Motor neuron (in vitro differentiated cells): ENCODE measurements at places on chromosomes 7 and 10. TPM values are rescaled to one million over a fixed set of nuclear protein-coding genes. Genes with fewer than 3 reads are reported as not detected.

DNA sequence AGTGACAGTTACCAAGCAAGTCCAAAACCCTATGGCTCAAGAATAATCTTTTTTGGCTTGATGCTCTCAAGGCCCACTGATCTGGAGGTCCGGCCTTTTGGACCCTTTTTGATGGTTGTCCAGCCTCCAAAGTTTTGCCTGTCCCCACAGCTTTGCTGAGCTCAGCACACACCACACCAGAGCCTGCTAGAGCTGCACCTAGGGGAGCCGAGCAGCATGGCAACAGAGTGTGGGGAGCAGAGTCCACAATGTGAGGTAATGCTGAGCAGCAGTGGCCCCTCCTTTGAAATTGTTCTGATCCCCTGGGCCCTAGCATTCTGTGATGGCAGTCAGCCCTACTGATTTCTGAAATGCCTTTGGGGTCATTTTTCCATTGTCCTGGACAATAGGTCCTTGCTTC, 9.3 kb downstream of the GIMAP7 start:
- ATAC-seq: no peak

- no peak for ATAC-seq
Measured at GRCh38 chr7:85343484-85343883, 156.6 kb upstream of the SEMA3D start.

DNA sequence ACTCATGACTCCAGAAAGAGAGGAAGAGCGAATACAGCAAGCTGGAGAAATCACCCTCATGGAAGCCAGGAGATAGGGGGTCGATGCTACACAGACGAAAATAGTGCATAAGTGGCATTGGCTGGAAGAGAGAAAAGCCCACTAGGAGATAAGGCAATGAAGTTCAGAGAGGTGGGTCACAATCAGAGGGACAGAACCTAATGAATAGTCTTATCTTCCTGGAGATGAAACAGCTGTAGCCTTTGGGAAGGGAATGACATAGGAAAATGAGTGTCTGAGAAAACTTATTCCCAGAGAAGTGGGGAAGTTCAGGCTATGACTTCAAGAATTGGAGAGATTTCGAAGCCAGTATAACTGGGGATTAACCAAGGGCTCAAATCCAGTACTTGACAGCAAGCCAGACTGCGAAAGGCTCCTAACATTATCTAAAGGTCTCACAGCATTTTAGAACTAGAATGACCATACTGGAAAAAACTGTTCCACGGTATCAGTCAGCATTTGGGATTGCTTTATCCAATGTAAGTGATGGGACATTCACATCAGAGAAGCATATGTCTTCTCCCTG, 211.1 kb downstream of the ZNF365 start:
- no peak for ATAC-seq

DNA sequence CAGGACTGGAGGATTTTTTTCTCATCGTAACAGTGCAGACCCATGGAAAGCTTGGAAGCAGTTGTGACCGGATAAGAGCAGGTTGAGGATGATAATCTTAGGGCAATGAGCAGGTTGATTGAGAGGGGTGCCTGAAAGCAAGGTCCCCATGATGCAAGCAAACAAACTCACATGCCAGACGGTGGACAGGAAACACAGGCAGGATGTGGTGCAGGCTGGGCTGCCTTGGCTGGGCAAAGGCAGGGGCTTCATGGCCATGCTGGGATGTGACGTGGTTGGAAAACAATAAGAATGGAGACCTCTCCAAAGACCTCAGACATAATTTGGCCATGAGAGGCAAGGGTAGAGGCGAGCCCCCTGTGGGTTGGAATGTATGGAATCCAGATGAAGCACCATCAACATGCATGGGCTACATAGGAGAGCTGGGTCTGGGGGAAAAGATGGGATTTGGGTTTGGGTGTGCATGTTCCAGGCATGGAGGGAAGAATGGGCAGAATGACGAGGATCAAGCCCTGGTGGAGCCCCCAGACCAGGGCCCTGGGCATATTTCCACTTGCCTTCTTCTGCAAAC, 58.3 kb downstream of the IKZF1 start:
- ATAC-seq: no peak

GRCh38 chr10:122561212-122561611, 658 bp downstream of the DMBT1 start:
- ATAC-seq: no peak

DNA sequence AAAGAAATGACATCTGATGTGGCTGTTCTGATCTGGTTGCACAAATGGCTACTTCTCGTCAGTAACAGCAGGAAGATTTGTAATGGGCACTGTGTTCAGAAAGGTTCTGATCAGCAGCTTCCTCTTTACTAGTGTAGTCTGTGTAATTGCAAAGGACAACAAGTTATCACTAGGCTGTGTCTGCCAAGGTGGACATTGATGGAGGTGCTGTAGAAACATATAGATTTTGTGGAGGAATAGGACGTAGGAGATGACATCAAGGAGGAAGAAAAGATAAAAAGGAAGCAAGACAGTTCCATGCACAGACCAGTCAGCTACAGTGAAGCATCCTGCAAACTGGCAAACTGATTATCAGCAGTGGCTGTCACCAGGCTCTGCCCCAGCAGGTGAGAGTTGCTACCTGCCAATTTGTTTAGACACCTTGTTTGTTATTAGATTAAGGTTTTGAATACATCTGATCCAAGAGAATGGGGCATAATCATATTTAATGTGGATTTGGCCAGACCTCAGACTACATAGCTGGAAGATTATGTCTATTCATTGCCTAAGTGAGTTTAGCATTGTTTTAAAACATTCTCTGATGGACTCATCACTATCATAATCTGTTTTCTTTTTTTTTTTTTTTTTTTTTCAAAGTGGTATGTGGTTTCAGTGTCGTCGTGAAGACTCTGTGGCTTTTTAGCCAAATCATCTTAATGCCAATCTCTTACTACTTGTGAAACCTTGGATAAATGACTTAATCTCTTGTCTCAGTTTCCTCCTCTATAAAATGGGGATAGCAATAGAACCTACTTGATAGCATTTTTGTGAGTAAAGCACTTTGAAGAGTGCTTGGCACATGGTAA, 417.9 kb upstream of the LRGUK start:
- ATAC-seq: no peak

DNA sequence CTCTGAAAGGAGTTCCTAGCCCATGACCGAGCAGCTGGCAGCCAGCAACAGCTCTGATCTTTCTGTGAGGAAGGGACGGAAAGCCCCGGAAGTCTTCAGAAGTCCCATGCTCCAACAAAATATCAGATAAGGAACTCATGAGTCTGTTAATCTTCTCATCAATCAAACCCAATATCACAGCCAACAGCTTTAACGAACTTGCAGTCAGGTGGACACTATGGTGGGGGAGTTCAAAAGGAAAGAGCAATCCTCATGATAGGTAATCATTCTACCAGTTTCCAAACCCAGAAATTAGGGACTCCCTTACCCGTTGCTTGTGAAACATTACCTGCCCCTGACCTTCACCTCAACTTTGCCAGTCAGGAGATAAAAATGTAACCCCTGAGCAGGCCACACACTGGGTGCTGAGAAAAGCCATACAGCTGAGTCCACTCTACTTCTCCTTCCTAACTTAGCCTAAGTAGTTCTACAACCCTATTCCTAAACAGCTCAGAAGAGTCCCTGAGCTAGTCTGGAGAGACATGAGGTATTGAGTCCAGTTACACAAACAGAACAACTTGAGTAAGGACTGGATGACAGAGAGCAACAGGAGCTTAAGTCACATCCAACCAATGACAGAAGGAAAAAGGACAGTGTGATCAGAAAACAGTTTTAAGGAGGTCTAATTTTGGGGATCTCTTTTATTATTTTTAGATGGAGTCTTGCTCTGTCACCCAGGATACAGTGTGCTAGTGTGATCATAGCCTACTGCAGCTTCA, 2.2 kb downstream of the NDST2 start:
- no peak for ATAC-seq

GRCh38 chr10:1142596-1142995, 86.4 kb downstream of the WDR37 start:
- no peak for ATAC-seq

- ATAC-seq: no peak
Measured at GRCh38 chr10:120115959-120116358, 223.4 kb downstream of the SEC23IP start.

GRCh38 chr10:93034426-93034825, 26.2 kb upstream of the CYP26C1 start:
- no peak for ATAC-seq

DNA sequence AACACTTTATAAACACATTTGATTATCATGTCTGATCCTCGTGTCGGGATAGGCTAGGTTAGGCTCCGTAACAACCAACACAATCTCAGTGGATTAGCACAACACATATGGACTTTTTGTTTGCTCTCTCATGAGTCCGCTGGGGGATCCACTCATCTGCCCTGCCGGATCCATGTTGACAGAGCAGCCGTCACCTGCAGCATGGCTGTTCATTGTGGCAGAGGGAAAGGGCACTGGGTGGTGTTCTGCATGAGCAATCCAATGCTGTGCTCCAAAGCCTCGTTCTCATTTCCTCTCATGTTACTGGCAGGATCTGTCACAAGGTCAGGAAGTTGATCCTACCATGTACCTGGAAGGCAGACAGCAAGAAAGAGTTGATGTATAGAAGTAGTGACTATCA, 62.5 kb upstream of the RAPGEF5 start:
- ATAC-seq: no peak

GRCh38 chr10:70622981-70623844, 20.7 kb upstream of the PRF1 start:
- ATAC-seq: no peak

DNA sequence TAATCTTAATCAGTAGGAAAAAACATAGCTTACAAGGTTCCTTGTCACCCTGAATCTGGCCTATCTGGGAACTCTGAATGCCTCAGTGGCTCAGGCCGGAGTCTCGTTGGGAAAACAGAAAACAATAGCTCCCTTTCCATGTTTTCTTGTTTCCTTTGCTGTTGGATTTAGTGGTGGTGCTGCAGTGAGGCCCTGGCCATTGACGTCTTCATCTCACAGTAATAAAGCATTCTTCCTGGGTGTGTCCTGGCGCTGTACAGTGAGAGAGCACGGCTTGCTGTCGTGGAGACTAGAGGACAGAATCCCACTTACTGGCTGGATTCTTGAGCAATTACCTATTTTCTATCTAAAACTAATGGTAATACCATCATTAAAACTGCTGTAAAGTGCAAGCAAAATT, 1.3 kb upstream of the SPOCK2 start:
- ATAC-seq: no peak

DNA sequence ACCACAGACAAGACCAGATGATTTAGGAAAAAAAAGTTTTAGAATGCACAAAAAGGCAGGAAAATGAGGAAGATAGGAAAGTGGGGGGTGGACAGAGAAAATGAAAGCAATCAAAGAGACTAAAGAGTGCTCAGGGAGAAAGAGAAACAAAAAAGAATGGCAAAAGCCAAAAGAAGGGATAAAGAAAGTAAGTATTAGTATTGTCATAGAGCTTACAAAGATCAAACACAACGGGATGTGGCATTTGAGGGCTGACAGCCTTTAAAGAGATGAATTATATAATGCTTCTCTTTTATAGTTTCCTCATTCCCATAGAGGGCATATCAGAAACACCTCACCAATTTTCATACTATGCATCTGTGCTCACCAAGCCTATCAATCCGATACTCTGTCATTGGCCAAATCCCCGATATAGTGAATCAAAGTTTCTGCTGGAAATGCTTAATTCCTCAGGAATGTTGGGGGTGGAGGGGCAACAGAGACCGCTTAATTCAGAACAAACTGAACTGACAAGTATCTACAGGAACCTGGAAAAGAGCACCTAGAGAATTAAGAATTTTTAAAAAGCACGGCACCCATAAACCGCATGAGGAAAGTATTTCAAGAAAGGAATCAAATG, 2.7 kb downstream of the COG5 start:
- no peak for ATAC-seq

- peak; percentile 68 for ATAC-seq
Measured at GRCh38 chr10:46255801-46256747, 30.7 kb upstream of the ANTXRL start.

- ATAC-seq: no peak
Measured at GRCh38 chr10:42645103-42645502, 6.7 kb upstream of the ZNF33B start.

- ATAC-seq: peak; percentile 87
Measured at GRCh38 chr7:100247152-100247757, 27.5 kb downstream of the PVRIG start.

- no peak for ATAC-seq
Measured at GRCh38 chr7:98205162-98205845, 5.9 kb upstream of the BHLHA15 start.

DNA sequence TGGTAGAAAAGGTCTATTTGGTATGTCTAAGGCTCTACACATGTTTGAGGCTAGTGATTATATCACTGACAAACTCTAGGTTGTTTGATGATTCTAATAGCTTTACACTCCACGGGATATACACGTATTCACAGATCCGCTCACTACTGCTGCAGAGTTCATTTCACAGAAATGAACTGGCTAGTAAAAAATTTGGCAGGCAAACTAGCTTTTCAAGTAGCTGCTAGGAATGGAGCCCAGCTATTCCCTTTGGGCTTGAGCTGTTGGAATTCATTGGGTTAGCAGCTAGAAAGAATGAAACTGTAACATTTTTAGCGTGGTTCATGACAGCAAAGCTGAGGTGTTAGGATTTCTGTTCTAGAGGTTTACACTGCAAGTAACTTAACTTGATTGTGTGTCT, 37.6 kb downstream of the R3HCC1L start:
- ATAC-seq: peak; percentile 5

GRCh38 chr7:148319316-148319808, 271.2 kb upstream of the C7orf33 start:
- ATAC-seq: no peak

GRCh38 chr10:22850541-22850940, 77.3 kb upstream of the ARMC3 start:
- no peak for ATAC-seq

DNA sequence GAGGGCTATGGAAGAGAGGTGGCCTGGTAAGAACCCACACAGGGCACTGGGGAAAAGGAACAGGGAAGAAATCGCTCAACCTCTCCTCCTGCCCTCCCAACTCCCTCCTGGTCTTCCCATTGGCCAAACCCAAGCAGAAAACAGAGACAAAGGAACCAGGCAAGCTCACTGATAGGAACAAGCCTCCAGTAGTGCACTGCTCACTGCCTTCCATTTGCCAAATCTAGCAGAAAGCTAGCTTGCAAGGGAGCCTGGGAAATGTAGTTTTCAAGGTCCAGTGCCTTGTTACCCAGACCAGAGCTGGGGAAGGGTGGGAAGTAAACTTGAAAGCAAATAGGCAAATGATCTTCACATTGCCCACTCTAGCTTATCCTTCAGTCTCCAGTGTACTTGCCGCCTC, 556.1 kb upstream of the AUTS2 start:
- ATAC-seq: no peak

DNA sequence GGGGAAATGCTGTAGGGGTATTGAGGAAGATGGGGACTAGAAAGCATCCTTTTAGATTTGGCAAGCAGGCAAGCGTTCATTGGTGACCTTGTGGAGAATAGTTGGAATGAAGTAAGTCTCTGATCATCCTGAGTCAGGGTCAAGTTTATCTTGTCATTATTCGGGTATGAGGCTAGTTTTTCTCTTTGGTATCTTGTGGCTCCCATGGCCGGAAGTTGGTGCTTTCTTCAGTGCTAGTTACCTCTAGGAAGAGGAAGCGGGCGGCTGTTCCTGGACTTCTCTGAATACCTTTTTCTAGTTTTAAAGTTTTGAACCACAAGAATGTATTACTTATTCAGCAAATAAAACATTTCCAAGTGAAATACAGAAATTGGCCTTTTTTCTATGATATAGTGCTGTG, 9.2 kb downstream of the CREM start:
- no peak for ATAC-seq

The LIPJ gene
- total RNA-seq: 0.05 and 0.25 TPM in 2 replicates

The PTPRN2 gene
- total RNA-seq: 0.27 and 0.42 TPM in 2 replicates

The EVX1 gene
- 0.08 and 0.23 TPM in 2 replicates for total RNA-seq

The SFXN3 gene
- 54.6 and 56.6 TPM in 2 replicates for total RNA-seq

The NEURL1 gene
- total RNA-seq: 5.7 and 8.8 TPM in 2 replicates

The C10orf105 gene
- total RNA-seq: 0.18 and 0.21 TPM in 2 replicates

The DPYSL4 gene
- total RNA-seq: 64.4 and 65.5 TPM in 2 replicates

The COL26A1 gene
- 7.7 and 12.1 TPM in 2 replicates for total RNA-seq

The C10orf62 gene
- 0.17 TPM in 1 of 2 replicates, not detected in the other for total RNA-seq

The TAS2R60 gene
- not detected in 2 replicates for total RNA-seq
